ENCODE measurements at places on chromosomes 5 and 9.

GRCh38 chr9:98550206-98550820, 158.4 kb downstream of the GABBR2 start:
- DNase-seq: no peak

- DNase-seq: no peak
Measured at GRCh38 chr5:122649080-122649479, 125.8 kb upstream of the SNX2 start.

DNA sequence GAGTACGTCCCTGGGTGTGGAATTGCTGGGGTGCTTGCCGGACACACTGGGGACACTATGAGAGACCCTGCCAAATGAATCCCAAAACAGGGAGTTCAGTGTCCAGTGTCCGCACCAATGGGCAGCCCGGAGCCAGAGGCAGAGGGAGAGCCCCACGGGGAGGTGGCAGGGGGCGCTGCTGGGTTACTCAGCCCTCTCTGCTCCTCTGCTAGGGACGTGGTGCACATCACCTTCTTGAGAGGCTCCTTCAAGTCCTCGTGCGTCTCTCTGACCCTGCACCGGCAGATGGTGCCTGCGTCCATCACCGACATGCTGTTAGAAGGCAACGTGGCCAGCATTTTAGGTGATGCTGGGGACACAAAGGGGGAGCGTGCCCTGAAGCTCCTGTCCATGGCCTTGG, 20.8 kb downstream of the STKLD1 start:
- no peak for DNase-seq

DNA sequence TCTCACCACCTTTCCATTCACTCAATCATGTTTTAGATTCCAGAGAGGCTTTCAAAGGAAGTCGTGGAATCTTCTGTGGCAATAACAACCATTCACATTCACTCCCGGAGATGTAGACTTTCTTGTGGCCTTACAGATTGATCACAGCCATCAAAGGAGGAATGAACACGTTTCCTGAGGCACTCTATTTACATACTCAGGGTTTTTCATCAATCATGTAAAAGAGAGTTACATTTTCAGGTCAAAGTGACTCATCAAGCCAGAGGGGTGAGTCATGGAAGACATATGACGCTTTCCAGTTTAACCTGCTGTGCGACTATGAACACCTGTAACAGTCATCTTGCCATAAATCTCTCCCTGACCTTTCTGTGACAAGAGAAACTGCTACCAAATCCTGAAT, 39.3 kb upstream of the RAD23B start:
- no peak for DNase-seq

GRCh38 chr9:95107976-95108375, 209.5 kb downstream of the FANCC start:
- DNase-seq: no peak

GRCh38 chr9:32801530-32801929, 18.2 kb downstream of the TMEM215 start:
- no peak for DNase-seq

DNA sequence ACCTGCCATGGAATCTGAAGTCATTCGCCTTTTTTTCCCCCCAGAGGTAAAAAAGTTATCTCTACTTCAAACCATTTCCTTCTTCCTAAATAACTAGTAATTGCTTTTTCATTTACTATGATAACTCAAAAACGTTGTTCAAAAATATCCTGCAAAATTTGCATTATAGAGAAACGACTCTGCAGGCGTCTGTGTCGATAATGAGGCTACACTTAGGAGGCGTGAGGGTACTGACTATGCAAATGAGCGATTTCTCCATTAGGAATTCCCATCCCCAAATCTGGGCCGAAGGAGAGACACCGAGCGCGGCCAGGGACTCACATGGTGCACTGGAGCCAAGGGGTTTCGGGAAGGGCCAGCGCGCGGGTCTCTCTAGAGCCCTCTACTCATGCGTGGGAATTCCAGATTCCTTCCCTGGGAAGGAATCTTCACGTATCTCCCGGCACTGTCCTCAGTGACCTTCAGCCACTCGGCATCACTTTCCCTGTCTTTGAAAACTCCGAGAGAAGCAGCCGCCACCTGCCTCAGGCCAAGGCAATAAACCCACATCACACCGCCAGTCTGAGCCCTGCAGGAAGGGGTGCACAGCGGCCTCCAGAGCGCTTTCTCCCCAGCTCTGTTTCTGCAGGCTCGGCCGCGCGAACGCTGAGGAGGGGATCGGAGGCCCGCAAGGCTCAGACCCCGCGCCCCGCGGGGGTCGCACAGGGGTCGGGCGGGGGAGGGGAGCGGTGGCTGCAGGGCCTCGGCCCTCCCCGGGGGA, 718 bp upstream of the DENND4C start:
- no peak for DNase-seq

GRCh38 chr5:180313677-180314505, 22.0 kb upstream of the MAPK9 start:
- DNase-seq: peak; percentile 81

DNA sequence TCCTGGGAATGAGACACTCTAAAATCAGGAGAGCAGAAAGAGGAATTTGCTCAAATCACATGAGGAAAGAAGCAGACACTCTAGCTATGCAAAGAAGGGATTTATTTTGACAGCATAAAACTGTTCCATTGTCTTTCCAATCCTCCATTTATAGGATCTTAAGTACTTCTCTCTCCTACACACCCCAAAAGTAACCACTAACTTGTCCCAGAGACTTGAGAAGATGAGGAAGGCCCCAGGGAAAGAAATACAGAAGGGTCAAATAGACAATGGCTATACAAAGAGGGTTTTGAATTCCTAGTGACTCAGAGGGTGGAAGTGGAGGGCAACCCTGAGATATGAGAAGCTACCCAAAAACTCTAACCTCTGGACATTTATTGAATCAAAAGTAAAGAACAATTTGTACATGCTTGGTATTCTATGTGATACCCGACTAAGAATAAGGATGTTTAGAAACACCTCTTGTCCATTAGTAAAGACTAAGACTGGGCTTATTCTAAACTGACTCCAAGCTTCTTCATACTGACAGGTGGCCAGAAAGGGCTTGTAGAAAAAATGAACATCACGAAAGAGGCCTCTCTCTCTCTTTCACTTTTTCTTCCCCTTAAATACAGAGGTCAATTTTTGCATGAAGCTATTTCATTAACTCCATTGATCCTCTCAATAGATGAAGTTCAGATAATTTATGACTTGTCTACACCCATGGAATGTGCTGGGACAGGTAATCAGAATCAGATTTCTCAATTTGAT, 20.6 kb downstream of the DMAC1 start:
- no peak for DNase-seq

DNA sequence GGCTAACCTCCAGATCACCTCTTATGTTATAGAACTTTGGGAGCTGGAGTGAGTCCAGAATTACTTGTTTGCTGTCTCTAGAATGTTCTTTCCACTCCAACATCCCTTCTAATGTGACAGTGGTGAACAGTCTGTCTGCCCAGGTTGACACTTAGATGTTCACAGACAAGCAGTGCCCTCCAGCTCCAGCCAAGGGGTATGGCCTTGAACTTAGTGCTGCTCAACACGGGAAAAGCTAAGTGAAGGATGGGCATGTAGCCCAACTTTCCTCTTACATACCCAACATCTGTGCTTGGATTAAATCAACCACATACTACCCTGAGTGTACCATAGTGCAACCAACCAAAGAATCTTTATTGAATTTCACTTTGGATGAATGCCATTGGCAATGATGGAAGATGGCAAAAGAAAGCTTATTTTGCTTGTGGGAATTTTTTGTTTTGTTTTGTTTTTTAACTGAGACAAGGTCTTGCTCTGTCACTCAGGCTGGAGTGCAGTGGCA, 201.2 kb downstream of the NXNL2 start:
- DNase-seq: no peak

DNA sequence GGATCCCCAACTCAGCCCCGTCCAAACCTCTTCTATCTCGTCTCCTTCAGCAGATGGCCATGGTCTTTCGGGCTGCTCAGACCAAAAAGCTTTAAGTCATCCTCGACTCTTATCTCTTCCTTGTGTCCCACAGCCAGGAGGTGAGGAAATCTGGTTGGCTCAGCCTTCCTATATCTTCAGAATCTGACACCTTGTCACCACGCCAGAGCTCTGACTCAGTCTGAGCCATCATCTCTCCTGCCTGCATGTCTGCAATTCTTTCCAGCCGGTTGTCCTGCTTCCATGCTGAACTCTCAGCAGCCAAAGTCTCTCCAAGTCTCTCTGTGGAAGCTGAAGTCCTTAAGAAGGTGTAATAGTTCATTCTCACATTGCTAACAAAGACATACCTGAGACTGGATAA, 419.3 kb upstream of the ADAMTS16 start:
- DNase-seq: no peak

DNA sequence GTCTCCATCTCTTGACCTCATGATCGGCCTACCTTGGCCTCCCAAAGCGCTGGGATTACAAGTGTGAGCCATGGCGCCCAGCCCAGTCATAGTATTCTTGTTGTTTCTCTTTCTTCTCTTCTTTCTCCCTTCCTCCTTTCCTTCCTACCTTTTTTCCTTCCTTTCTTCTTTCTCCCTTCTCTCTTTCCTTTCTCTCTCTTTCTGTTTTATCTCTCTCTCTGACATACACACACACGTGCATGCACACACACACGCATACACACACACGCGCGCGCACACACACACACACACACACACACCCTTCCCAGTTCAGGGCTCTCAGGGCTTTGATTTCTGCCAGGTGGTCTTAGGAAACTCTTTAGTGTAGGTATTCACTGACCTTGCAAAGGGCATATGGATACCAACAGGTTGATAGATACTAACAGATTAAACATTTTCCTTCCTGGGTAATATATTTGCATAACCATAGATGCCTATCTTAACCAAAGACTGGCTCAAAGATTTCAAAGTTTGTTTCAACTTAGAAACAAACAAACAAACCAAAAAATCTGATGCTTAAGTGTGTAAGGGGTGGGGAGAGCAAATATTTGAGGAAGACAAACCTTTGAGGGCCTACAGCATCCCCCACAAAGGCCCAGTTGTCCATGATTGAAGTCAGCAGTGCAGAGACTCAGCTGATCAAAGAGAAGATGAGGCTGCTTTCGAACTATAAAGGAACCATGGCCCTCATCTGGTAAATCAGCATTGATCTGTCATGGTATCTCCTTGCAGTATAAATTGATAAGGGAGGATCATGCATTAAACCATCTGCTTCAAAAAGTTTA, 288.2 kb upstream of the SEMA6A start:
- no peak for DNase-seq

Measured in midbrain (tissue), 1 donor.